ENCODE measurements at places on chromosomes 4 and X.

DNA sequence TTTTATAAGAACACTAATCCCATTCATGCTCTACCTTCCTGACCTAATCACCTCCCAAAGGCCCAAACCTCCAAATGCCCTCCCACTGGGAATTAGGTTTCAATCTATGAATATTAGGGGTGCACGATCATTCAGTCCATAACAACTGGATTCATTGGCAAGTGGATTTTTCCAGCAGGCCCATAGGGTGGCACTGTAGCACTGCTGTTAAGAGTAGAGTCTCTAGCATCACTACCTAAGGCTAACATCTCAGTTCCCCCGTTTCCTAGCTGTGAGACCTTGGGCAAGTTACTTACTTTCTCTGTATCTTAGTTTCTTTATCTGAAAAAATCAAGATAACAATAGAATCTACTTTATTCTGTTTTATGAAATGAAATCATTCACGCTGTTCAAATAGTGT lies 315.8 kb downstream of the STIM2 start:
- DNase-seq: no peak

DNA sequence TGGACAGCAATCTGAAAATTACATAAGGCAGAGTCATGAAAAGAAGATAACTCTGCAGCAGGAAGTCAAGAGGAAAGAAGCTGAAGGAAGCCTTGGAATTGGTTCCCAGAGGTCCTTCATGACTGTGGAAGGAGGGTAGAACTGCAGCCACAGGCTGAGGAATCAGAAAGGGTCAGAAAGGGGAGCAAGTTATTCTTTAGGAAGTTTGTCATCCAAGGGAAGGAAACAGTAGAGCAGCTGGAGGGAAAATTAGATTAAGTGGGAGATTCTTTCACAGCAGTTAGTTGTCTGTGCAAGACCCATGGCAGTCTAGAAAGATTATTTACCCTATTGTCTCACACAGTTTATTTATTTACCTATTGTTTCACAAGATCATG lies 9.3 kb upstream of the ADH1C start:
- DNase-seq: no peak

- DNase-seq: no peak
These were observed 56.6 kb downstream of the PDLIM5 start for GRCh38 chr4:94508296-94508695.

DNA sequence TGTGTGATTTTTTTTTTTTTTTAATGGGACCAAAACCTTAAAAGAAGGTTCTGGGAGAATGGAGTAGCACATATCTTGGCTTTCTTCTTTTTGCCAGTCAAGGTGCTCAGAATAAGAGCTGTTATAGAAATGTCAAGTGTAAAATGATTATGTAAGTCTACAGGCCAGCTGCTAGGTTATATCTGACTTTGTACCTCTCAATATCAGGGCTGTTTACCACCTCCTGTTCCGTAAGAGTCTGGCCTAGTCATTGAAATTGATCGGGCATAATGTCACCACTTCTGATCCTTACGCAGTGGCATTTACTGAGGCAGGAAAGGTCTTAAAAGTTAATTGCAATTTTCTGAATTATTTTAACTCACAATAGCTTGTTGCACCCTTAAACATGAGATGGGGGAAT lies 41.1 kb downstream of the LIMCH1 start:
- no peak for DNase-seq

DNA sequence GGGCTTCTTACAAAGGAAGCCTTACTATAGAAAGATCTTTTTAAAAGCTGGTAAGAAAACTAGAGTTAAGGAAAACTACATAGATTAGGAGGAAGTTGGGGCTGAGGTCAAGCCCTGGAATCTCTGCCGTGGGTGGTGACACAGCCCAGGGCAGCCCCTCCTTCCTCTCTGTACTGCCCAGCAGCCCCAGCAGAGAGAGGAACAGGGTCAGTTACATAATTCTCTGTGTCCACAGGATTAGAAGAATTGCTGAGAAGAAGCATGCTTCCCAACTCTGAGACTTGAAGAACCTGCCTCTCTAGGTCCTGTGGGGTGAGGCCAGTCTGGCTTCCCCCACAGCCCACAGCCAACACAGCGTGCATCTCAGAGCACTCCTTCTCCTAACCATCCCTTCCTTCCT lies 9.2 kb upstream of the ABLIM2 start:
- DNase-seq: no peak

DNA sequence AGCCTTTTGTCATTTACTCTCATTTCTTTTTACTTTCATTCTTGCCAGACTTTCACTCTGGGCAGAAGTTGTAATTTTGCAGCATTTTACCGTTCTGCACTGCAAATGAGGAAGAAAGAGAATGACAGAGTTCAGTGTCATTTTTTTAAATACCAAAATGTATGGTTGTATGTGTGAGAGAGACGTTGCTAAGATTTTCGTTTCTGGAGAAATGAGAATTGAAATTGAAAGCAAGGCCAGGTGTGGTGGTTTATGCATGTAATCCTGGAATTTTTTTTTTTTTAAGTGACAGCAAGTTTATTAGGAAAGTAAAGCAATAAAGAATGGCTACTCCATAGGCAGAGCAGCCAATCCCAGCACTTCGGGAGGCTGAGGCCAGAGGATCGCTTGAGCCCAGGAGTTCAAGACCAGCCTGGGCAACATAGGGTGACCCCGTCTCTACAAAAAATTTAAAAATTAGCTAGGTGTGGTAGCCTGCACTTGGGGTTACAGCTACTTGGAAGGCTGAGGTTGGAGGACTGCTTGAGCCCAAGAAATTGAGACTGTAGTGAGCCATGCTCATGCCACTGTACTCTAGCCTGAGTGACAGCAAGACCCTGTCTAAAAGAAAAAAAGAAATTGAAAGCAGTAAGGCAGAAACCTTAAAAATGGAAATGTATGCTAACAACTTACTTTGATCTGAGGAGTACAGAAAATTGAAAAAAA lies 12.9 kb downstream of the DCK start:
- DNase-seq: no peak

GRCh38 chr4:173761938-173762337 lies 231.9 kb upstream of the HAND2 start:
- DNase-seq: no peak

GRCh38 chr4:11160288-11160687 lies 268.4 kb downstream of the HS3ST1 start:
- DNase-seq: no peak

DNA sequence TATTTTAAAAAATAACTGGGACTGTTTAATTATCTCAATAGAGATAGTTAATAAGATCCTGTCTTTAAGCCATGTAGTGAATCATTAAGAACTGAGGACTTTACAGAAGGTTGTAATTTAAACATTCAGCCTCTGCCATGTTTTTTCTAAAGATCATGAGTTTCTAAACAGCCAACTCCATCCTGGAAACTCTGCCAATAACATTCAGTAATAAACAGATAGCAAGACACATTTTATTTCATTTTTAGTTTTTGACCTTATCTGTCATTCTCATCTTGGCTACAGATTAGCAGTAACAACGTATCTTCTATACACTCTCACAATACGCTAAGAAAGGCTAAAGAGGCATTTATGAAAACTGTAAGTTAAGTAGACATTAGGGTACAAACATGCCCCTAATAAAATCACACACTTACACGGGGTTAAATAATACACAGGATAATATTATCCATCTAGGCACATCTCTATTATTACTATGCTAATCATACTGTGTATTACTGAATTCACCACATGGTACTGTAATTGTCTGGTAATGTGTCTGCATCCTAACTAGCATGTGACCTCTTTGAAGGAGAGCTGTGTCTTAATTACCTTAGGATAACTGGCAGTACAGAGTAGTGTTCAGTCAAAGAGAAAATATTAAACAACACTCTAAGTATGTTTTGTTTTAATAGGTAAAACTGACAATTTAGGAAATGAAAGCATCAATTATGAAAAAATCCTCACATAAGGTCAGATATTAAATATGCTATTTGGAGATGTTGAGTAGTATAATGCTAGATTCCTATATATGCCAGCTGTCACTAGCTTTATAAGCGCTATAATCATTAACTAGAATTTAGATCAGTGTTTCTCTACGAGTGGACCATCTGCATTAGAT lies 122.4 kb upstream of the NAP1L5 start:
- DNase-seq: no peak

DNA sequence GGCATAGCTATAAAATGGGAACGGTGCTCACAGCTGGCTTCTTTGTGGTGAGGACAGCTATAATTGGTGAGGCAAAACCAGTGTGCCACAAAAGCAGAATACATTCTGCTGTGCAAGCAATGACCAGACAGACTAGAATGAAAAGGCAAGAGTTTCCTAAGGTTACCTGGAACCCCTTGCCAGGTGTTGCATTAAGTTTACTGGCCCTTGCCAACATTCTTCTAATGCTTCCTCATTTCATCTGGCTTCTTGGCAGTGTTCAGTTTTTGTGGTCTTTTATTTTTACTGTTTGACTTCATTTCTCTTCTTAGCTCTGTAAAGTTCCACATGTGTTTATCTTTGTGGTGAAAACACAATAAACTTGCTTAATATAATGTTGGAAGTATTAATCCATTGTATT lies 131.4 kb downstream of the PTTG2 start:
- no peak for DNase-seq

DNA sequence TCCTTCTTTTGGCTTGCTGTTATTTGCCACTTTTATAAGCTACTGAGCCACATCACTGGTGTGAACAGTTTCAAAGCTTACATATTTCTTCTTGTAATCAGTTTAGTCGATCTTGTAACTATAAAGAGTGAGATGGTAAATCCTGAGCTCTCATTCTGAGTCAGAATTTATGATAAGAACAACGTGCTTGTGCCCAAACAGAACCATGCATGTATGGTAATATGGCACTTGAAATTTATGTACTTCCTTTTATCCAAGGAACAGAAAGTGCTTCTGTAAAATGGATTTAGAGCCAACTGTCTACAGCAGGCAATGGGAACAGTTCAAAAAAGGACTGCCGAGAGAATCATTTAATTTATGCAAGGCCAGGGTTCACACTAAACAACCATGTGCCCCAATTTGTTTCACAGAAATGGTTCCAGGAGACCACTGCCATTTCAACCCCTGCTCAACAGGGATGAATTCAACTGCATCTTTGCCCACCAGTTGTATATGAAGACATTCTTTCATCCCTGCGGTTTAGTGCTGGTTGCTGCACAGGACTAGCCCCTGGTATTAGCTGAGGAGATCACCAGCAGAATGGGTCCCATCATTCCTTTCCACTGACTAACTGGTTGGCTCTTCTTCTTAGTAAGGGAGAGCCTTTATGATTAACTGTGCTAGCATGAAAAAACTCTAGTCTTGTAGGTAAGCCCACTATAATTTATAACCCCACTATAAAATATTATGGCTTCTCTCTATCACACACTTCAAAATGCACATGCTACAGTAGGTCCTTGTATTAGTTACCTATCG lies 162.9 kb upstream of the PGRMC2 start:
- DNase-seq: no peak

DNA sequence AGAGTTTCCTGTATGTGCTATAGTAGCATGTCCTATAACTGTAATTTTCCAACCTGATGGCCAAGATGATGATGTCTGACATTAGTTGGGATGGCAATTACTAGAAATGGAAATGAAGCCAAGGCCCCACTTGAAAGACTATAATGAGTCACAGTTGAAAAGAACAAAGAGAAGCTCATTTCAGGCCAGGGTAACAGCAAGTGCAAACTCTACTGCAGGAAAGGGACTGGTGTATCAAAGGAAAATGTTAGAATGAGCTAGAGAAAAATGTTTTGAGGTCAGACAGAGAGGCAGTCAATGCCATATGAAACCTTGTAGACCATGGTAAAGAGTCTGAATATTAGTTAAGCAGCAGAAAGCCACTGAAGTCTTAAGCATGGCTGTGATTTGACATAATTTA lies 146.2 kb upstream of the SH3RF1 start:
- DNase-seq: no peak

GRCh38 chr4:11739992-11740391 lies 311.3 kb upstream of the HS3ST1 start:
- no peak for DNase-seq

DNA sequence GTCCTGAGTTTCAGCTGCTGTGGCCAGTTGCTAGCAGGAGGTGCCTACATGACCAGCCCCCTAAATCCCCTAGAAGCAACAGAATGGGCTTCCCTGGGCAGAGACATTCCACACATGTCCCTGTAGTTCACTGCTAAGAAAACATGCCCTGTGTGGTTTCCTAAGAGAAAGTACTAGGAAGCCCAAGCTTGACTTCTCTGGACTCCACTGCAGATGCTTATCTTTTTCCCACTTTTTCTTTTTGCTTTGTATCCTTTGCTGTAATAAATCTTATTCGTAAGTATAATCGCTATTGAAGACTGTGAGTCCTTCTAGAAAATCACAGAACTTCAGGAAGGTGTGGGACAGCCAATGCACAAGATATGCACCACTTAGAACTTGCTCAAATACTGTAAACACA lies 15.6 kb downstream of the RPGR start:
- no peak for DNase-seq

DNA sequence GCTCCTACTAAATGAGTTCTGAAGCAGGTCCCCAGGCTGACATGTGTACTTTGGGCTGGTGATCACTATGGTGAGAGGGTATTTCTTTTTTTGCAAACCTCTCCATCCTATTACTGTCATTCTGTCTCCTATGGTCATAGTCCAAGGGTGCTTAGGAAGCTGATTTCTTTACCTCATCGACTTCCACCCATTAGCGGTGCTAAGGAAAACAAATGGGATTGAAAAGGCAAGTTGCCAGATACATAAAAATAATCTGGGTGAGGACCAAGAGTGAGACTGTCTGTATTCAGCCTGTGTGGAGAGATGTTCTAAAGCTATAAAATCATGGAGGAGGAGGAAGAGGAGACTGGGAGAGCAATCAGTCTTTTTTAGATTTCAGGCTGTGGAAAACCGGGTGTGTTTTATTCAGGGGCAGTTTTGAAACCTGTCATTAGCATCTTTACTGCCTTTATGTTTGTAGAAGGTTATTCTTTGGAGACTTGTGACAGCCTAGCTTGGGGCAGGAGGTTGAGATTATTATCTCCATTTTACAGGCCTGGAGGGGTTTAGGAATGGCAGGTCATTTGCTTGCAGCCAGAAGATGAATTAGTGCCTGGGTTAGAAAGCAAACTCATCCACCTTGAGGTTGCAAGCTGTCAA lies 1.9 kb downstream of the TMEM164 start:
- DNase-seq: no peak

GRCh38 chrX:137234651-137235402 lies 201.0 kb upstream of the GPR101 start:
- DNase-seq: no peak

- no peak for DNase-seq
These were observed 517.4 kb downstream of the RPA4 start for GRCh38 chrX:97401154-97401553.

DNA sequence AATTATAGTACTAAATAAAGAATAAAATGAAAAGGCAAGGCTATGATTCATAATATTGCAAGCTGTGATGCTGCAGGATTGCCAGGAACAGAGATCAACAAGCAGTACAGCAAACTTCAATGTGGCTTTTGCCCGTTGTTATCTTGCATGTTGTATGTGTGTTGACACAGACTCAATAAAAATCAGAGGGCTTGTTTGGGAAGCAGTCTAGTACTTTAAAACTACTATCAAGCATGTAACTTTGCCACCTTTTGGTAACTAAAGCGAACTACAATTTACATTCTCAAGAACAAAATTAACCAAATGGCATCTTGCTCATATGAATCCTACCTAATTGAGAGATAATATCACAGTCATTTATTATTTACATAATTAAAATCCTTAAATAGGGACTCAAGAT lies 79.8 kb upstream of the GPM6A start:
- no peak for DNase-seq

- no peak for DNase-seq
These were observed 43.9 kb upstream of the UGT2B15 start for GRCh38 chr4:68714400-68714799.
